ENCODE measurements at places on chromosomes 16 and 17.

GRCh38 chr17:79674506-79675412 lies 56.0 kb upstream of the ENPP7 start:
- H3K27ac ChIP-seq, result no peak overlapping the region
- no peaks in the 10 kb centered on the region for H3K36me3 ChIP-seq
- H3K4me1 ChIP-seq, result no peaks in the 10 kb centered on the region

- H3K36me3 ChIP-seq, result no peaks in the 10 kb centered on the region
- no peak overlapping the region for H3K4me3 ChIP-seq
- no peak overlapping the region for H3K27ac ChIP-seq
- H3K27me3 ChIP-seq, result no peaks in the 10 kb centered on the region
- DNase-seq, result no peak
Observed at GRCh38 chr17:80474961-80475909, 1.2 kb downstream of the NPTX1 start.

DNA sequence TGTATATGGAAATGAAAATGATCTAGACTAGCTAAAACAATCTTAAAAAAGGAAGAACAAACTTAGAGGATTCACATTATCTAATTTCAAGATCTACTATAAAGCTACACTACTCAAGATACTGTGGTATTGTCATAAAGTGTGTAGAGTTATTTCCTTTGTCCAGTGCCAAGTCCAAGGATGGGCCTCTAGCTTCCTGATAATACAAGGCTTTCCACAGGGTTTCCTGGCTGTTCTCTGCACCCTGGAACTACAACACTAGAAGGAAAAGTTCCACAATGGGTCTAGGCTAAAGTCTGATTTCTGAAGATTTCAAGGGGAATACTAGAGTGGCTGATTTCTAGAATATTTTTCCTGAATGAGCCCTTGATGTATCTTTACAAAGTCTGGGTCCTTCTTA lies 34.2 kb downstream of the TBC1D3B start:
- H3K27me3 ChIP-seq, result no peaks in the 10 kb centered on the region
- DNase-seq, result no peak
- no peaks in the 10 kb centered on the region for H3K36me3 ChIP-seq
- H3K27ac ChIP-seq, result no peak overlapping the region

- H3K36me3 ChIP-seq, result no peaks in the 10 kb centered on the region
- no peak overlapping the region for H3K4me3 ChIP-seq
- no peak for DNase-seq
- no peak overlapping the region for H3K27ac ChIP-seq
Observed at GRCh38 chr17:29855686-29856085, 74.3 kb downstream of the SSH2 start.

GRCh38 chr17:51407576-51407975 lies 147.2 kb downstream of the UTP18 start:
- H3K4me3 ChIP-seq, result no peak overlapping the region
- no peak for DNase-seq
- H3K27ac ChIP-seq, result no peak overlapping the region
- no peaks in the 10 kb centered on the region for H3K27me3 ChIP-seq
- no peaks in the 10 kb centered on the region for H3K36me3 ChIP-seq

GRCh38 chr17:61158376-61158775 lies 241.3 kb upstream of the TBX2 start:
- H3K27ac ChIP-seq, result no peak overlapping the region
- H3K4me1 ChIP-seq, result no peaks in the 10 kb centered on the region
- no peak overlapping the region for H3K4me3 ChIP-seq
- no peaks in the 10 kb centered on the region for H3K36me3 ChIP-seq
- no peaks in the 10 kb centered on the region for H3K27me3 ChIP-seq

GRCh38 chr16:53849585-53849984 lies 145.6 kb downstream of the FTO start:
- no peak overlapping the region for H3K27ac ChIP-seq
- no peak overlapping the region for H3K4me3 ChIP-seq
- H3K36me3 ChIP-seq, result no peaks in the 10 kb centered on the region
- no peaks in the 10 kb centered on the region for H3K27me3 ChIP-seq
- peaks cover 7% of the 10 kb centered on the region for H3K4me1 ChIP-seq

GRCh38 chr16:70588565-70588964 lies 57.8 kb upstream of the IL34 start:
- no peaks in the 10 kb centered on the region for H3K27me3 ChIP-seq
- H3K4me1 ChIP-seq, result no peaks in the 10 kb centered on the region
- no peak for DNase-seq
